ENCODE measurements at places on chromosomes 4 and X.

- no peak for DNase-seq
Measured at GRCh38 chr4:163649557-163650091, 155.1 kb downstream of the TMA16 start.

- no peak for DNase-seq
Measured at GRCh38 chr4:123618606-123619005, 222.0 kb downstream of the SPRY1 start.

DNA sequence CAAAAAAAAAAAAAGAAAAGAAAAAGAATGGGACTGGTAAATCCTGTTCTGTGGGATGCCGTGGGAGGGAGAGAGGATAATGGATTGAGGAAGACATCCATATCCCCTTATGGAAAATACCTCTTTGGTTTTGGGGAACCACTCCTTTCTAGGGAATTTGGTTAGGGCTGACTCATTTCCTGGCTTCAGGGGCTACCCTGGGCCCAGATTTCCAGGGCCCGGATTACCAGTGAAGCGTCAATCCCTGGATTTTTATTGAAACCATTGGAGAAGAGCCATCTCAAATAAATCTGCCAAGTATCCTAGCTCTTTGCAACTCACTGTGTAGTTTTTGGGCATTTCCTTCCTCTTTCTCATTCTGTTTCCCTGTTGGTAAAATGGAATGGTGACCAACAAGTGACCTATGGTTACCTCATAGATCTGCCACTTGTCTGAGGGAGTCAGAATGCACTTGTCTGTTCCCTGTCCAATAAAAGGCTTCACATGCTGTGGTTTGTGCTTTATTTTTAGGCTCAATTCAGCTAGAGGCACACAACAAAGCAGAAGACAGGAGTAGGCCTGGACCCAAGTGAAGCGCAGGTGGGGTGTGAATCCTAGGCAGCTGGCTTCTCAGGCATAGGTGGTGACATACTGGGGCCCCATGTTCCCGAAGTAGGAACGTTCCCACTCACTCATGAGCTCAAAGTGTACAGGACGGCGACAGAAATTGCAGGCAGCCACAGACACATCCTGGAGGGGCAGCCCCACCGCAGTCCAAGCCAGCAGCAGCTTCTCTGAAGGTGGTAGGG lies 8.6 kb downstream of the APEX2 start:
- peak; percentile 77 for DNase-seq

DNA sequence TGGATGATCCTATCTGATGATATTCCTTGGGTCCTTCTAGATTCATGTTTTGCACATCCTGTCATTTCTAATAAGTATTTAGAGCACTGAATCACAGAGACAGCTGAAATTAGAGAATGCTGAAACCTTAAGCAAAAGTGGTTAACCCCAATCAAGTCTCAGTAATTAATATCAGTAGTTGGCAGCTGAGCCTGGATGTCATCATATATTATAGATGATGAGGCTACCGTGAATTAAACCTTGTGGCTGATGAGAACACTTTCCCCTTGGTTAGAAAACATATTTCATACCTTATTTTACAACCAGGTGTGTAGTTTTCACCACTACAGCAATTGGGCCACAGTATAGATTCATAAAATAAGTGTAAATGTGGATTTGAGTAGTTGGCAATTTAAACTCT lies 499.0 kb downstream of the PDGFC start:
- DNase-seq = no peak

DNA sequence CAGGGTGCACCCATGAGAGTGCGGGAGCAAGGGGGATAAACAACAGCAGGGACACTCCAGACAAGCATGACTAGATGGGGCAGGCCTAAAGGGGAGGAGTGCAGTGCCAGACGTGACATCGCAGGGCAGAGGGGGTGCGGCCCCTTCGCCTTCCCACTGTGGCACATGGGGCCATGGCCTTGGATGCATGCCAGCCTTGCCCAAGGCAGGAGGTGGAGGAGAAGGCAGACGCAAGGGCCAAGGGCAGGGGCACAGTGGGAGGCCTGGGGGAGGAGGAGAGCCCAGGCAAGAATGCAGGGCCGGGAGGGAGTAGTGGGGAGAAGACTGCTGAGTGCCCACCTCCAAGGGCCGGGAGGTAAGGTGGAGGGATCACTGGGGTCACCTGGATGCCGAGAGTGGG lies 21.6 kb downstream of the PNMA6E start:
- DNase-seq = no peak

DNA sequence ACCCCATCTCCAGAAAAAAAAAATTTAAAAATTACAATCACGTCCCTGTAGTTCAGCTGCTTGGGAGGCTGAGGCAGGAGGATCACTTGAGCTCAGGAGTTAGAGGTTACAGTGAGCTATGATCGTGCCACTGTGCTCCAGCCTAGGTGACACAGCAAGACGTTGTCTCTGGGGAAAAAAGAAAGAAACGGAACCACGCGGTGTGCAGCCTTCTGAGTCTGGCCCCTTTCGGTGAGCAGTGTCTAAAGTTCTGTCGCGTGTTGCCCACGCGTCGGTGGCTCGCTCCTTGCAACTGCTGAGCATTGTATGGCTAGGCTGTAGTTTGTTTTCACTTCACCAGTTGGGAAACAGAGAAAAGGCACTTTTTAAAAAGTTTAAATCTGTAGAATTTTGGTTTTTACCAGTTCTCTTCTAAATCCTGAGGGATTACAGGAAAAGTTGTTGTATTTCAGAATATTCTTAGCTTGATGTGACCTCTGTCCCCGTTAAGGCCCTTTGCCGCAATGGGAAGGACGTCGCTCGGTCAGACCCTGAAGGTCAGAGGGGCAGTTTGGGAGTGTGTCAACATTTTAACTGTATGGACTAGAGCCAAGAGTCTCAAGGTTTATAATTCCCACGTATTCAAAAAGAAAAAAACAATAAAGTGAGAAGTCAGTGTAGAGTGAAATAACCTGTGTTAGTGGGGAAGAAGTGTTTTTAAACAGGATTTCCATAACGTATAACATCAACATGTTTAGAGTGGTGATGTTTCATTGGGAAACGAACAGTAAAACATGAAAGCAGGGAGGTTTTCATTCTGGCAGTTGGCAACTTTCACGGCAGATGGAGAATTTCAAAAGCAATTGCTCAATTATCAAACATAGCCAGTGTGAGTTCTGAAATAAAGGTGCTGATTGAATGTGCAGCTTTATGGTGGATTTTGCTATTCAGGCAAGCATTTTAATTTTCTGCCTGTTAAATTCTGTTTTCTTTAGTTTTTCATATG lies 45.8 kb upstream of the MSANTD1 start:
- DNase-seq = no peak

GRCh38 chr4:148633720-148634119 lies 191.5 kb upstream of the NR3C2 start:
- DNase-seq = no peak

DNA sequence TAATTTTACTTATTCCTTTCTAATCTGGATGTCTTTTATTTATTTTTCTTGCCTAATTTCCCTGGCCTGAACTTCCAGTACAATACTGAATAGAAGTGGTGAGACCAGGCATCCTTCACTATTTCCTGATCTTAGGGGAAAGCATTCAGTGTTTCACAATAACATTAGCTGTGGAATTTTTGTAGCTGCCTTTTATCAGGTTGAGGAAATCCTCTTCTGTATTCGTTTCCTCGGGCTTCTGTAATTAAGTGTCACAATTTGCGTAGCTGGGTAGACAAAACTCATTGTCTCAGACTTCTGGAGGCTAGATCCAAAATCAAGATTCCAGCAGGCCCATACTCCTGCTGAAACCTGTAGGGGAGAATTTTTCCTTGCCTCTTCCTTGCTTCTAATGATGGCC lies 598.4 kb upstream of the FTHL17 start:
- no peak for DNase-seq

DNA sequence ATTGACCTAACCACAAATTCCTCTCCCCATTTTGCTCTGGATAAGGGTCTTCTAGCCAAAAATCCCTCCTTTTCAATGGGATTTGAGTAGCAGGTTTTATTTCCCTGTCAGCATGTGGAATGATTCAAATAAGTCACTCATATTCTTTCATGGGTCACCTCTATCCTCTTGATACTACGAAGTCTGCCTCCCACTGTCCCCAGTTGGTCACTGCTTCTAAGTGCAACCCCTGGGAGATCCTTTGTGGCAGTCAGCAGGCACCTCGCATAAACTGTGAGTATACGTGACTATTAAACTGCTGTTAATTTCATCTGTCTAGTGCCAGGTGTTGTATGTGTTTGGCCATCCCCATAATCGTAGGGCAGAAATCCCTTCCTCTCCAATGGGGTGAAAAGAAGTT lies 1667.9 kb upstream of the PCDH7 start:
- DNase-seq = no peak

- no peak for DNase-seq
Measured at GRCh38 chrX:118772051-118772450, 44.6 kb downstream of the IL13RA1 start.

DNA sequence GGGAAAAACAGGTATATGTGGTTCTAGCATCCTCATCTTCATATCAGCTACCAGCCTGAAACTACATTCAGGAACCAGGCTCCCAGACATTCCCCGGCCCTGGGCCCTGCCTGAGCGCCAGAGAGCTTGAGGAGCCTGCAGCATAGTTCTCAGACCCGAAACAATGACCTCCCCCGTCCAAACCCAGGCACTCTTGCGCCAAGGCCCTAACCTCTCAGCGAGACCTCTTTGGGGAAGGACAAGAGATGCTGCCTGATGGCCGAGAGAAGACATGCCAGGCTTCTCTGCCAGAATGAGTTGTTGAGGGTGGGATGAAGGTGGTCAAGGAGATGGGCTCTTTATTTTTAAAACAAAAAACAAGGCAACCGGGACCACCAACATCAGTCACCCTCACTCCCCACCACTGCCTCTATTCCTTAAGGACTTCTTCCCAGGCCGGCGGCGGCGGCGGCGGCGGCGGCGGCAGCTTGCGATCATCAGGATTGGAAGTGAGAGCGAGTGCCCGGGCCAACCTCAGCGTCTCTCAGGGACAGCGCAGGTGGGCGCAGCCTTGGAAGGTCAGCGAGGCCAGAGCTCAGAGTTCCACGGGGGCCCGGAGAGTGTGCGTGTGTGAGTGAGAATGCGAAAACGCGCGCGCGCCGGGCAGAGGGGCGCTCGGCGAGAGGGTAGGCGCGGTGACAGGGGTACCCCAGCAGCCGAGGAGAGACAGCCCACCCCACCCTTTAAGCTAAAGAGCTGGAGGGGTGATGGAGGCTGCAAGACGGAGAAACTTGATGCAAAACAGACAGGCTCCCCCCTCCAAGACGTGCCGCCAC lies 601 bp downstream of the INPP4B start:
- DNase-seq = peak; percentile 26

- peak; percentile 34 for DNase-seq
Measured at GRCh38 chr4:181592221-181592745, 650.9 kb upstream of the TENM3 start.

Data from EH (cell line).